ENCODE measurements at places on chromosomes 1 and 21.

DNA sequence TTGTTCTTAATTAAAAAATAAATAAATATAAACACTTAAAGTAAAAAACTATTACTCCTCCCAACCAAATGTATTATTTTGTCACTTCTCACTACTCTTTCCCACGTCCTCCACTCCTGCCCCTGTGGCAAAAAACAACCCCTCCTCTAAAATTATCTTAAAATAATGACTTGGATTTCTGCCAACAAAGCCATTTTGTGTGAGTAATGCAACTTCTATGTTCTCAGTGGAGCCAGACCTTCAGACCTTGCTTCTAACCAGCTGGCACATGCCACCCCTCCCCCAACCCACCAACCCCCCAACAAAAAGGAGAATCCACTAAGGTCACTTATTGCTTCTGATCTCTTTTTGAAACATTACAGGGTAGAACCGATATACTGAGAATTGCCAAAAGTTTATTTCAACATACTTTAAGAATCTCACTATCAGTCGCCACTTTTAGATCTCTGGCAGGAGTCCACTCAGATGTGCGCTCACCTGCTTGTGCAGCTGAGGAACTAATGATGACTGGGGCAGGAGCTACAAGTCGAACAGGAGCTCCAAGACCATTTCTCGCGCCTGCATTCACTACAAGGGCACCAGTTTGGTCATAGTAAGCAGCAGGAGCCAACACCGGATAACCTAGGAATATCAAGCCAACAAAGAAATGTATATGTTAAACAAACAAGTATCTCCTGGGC is 58.3 kb upstream of the SDC3 start:
- DNase-seq: no peak

- no peak for DNase-seq
These were observed 42.8 kb downstream of the PRDM15 start for GRCh38 chr21:41836166-41837015.

DNA sequence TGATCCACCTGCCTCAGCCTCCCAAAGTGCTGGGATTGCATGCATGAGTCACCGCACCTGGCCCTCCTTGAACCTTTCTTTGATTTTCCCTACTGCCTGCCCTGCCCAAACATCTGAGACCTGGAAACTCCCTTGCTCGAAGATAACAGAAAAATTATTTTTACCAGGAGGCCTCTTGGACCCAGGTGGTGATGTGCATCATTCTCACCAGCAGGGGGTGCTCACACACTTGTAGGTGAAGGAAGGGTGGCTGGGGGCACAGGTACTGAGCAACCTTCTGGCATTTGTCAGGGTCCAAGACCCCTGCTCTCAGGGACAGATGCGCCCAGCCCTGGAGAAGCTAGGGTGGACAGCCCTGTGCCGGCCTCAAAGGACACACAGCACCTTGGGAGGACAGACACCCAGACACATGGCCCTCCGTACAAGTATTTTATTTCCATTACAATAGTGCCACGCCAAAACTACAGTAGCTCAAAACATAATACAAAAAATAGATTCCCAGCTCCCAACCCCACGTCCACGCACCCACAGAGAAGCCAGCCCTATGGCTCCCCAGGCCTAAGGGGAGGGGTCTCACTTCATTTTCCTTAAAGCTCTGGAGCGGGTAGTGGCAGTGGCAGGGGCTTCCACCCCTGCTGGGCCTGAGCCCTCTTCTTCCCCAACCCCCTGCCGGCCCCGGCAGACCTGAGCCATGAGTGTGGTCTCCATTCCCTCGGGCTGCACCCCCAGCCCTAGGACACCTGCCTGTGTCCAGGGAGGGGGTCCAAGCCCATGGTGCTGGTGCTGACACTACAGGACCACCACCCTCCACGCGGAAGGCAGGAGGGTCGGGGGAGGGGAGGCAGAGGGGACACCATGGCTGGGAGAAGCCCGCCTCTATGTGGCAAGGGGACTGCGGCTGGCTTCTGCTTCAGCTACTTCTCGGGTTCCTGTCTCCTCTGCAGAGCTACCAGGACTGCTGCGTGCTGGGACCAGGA is 40.4 kb upstream of the EIF4G3 start:
- DNase-seq: peak; percentile 39

- no peak for DNase-seq
These were observed 79.6 kb downstream of the PROX1 start for GRCh38 chr1:214067397-214067796.

GRCh38 chr1:66258404-66259105 is 275.4 kb upstream of the SGIP1 start:
- no peak for DNase-seq

DNA sequence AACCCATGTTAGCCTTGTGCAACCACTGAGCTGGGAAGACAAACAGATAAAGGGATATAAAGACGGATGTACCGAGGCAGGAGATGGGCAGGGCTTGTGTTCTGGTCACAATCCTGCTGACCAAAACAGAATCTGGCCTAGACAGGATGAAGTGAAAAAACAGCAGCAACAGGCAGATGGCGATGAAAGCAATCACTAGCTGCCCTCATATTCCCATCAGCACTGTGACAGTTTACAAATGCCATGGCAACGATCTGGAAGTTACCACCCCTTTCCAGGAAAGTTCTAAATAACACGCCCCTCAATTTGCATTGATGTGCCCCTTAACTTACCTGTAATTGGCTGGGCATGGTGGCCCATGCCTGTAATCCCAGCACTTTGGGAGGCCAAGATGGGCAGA is 40.6 kb upstream of the CD46 start:
- DNase-seq: no peak

GRCh38 chr1:75328691-75329090 is 194.5 kb downstream of the LHX8 start:
- DNase-seq: no peak

GRCh38 chr1:222787729-222788128 is 27.1 kb upstream of the DISP1 start:
- DNase-seq: no peak

DNA sequence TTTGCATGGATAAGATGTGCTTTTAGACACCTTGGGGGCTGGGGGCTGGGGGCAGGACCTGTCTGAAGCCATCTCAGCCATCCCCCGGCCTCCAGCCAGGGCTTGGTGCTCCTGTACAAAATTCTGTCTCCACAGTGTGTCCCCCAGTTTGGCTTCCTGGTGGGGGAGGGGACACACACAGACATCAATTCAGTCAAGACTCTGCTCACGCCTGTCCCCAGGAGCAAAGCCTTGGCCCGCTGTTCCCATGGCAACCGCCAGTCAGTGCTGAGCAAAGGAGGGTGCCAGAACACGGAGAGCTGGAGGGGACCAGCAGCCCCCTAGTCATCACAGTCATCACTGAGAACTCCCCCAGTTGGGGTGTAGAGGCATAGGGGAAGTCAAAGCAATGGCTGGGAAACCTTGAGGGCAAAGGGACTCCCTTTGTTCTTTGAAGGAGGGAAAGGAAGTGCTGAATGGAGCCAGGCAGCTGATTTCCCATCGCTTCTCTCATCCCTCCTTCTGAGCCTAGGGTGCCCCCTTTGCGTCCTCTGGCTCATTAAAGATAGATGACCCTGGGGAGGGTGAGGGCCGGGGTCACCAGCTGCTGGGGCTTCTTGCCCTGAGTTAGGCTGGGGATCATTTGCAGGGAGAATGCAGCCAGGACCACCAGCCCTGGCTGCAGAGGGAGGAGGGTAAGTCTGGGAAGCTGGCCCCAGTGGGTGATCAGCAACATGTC is 134.9 kb upstream of the IPO9 start:
- no peak for DNase-seq

GRCh38 chr1:99636647-99637175 is 9.2 kb upstream of the PALMD start:
- no peak for DNase-seq

DNA sequence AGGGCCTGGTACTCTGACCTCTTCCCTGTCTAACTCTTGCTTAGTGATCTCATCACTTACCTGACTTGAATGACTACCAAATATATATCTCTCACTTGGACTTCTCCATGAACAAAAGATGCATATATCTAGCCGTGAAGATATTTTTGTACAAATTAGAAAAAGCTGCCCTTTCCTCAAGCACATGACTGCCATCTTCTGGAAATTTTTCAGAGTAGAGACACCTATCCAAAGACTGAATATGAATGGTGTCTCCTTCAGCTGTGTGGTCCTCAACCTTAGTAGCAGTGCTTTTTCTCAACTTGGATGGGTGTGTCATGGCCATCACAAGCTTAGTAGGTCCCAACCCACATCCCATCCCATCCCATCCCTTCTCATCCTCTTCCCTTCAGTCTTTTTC is 142.3 kb downstream of the DNM3 start:
- DNase-seq: no peak

DNA sequence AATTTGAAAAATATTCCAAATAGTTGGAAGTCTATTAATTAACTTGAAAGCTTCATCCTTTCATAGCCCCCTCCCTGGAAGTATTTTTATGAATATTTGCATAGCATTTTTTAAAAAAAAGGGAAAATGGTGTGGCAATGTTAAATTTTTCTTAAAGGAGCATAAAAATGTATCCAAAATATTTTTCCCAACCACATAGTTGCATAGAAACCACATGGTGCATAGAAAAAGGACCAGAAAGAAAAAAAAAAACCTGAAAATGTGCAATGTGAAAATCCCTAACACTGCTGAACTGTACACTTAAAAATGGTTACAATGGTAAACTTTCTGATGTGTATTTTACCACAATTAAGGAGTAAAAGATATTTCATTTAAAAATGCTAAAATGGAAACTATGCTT is 8.0 kb downstream of the C1orf167 start:
- DNase-seq: no peak

DNA sequence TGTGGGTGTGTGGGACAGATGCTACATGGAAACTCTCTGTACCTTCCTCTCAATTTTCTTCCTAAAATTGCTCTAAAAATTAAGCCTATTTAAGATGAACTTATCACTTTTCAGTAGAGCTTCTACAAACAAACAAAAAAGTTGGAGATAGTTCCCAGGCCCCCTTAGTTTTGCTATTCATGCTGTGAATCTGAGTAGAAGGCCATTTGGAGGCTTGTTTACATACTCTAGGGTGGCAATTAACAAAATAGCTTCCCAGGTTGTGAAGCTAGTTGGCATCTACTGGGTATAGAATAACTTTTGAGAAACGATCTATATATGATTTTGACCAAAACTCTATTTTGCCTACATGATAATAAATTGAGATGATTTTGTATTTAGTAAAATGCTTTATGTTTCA is 541.4 kb upstream of the B3GALT2 start:
- no peak for DNase-seq

DNA sequence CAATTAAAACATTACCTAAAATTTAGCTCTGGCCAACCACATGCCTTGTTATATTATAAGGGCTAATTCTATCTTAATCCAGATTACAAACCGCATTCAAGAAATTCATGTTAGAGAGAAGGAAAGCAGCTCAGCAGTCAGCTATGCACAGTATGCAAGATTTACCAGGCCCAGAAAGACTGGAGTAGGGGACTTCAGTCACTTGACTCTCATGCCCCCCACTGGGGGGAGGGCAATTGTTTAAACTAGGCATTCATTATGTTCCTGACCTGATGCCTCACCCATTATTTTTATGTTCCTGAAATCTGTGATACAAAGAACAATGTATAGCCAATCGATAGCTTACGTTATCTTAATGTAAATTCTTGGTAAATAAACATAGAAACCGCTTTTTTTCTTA is 96.9 kb downstream of the ZNF644 start:
- DNase-seq: no peak

- DNase-seq: no peak
These were observed 32.2 kb downstream of the VASH2 start for GRCh38 chr1:212982430-212983152.

DNA sequence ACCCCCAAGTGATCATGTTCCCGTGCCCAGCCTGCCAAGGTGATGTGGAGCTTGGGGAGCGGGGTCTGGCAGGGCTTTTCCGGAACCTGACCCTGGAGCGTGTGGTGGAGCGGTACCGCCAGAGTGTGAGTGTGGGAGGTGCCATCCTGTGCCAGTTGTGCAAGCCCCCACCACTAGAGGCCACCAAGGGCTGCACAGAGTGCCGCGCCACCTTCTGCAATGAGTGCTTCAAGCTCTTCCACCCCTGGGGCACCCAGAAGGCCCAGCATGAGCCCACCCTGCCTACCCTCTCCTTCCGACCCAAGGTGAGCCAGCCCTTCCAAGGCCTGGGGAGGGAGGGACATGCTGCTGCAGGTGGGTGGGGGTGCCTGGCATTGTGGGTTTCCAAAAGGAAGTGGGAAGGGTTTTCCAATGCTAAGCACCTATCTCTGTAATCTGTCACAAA is 2.3 kb downstream of the TRIM46 start:
- no peak for DNase-seq

DNA sequence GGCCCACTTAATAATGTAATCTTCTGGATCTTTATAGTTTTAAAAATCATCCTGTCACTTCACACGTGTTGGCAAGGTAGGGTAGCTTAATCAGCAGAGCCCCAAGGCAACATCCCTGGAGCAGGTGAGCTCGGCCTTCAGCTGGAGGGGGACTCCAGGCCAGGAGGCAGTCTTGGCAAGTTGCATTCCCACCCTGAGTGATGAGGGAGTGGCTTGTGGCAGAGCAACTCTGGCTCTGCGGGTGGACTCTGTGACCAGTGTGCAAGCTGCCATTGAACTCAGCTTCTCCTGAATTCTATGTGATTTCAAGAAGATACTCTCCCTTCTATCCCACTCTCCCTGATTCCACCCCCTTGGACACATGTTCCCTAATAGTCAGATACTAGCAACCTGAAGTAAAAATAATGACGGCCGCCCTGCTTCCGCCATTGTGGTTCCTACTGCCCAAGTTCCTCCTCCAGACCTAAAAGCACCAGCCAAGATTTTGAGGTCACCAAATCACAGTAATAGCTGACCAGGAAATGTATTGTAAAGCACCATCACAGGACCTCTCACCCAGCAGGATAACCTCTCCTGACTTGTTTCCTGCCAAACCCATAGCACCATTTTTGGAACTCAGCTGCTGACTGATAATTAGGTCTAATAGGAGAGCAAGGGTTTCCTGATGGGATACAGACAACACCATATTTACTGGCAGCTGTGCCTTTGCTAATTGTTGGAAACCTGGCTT is 11.5 kb upstream of the LYST start:
- DNase-seq: no peak

DNA sequence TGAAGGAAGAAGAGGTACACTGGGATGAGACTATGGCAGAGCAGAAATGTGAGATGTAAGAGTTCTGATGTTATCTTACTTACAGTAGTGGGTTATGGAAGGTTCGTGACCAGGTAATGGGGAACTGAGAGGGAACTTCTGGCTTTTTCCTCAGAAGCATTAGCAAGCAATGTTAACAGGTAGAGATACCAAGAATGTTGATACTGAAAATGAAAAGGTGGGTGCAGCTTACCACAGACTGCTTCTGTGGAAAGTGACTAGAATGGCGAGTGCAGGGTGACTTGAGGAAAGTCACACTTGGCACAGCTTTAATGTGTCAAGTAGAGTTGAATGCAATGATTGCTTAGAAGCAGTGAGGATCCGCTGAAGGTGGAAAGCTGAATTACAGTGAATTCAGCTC is 70.8 kb downstream of the PLA2G4A start:
- DNase-seq: no peak

GRCh38 chr1:9180111-9180819 is 51.4 kb upstream of the GPR157 start:
- DNase-seq: no peak

- DNase-seq: no peak
These were observed 29.8 kb upstream of the A3GALT2 start for GRCh38 chr1:33350611-33351280.
